ENCODE measurements at places on chromosomes 11 and 22. TPM values are rescaled to one million over a fixed set of nuclear protein-coding genes. Genes with fewer than 3 reads are reported as not detected.

Gene PRDX5
- 272 TPM for polyA plus RNA-seq

Gene PTPN5
- polyA plus RNA-seq, result 0.87 TPM

Gene OR8A1
- not detected for polyA plus RNA-seq

Gene ZNF280B
- 4.8 TPM for polyA plus RNA-seq

Gene BTG4
- polyA plus RNA-seq, result 0.18 TPM

Gene CNGA4
- 1.9 TPM for polyA plus RNA-seq

Gene DCPS
- polyA plus RNA-seq, result 21.4 TPM

Gene TANGO2
- 12.7 TPM for polyA plus RNA-seq

Gene TSPO
- polyA plus RNA-seq, result 78.6 TPM

Gene CD3G
- 0.45 TPM for polyA plus RNA-seq

Gene OR10D3
- polyA plus RNA-seq, result not detected

Gene MRGPRE
- not detected for polyA plus RNA-seq

Gene TIMP3
- 138 TPM for polyA plus RNA-seq

Gene NAT10
- 59.4 TPM for polyA plus RNA-seq

Gene PELI3
- 4.6 TPM for polyA plus RNA-seq

Gene OOSP1
- polyA plus RNA-seq, result not detected

Gene DBX1
- not detected for polyA plus RNA-seq

Gene NEFH
- 4.1 TPM for polyA plus RNA-seq

Gene GGTLC2
- polyA plus RNA-seq, result not detected

Gene OR8D4
- polyA plus RNA-seq, result 0.04 TPM

Gene LSP1
- 7.2 TPM for polyA plus RNA-seq

Gene WEE1
- polyA plus RNA-seq, result 62.0 TPM

Gene PNPLA5
- polyA plus RNA-seq, result 0.08 TPM

Data from right lung (tissue), 10 donors.